ENCODE measurements at places on chromosomes 5 and 9. TPM values are rescaled to one million over a fixed set of nuclear protein-coding genes. Genes with fewer than 3 reads are reported as not detected.

Gene KCNT1
- total RNA-seq: not detected

GRCh38 chr9:27351438-27351837 lies 54.5 kb upstream of the EQTN start:
- no peak for DNase-seq

DNA sequence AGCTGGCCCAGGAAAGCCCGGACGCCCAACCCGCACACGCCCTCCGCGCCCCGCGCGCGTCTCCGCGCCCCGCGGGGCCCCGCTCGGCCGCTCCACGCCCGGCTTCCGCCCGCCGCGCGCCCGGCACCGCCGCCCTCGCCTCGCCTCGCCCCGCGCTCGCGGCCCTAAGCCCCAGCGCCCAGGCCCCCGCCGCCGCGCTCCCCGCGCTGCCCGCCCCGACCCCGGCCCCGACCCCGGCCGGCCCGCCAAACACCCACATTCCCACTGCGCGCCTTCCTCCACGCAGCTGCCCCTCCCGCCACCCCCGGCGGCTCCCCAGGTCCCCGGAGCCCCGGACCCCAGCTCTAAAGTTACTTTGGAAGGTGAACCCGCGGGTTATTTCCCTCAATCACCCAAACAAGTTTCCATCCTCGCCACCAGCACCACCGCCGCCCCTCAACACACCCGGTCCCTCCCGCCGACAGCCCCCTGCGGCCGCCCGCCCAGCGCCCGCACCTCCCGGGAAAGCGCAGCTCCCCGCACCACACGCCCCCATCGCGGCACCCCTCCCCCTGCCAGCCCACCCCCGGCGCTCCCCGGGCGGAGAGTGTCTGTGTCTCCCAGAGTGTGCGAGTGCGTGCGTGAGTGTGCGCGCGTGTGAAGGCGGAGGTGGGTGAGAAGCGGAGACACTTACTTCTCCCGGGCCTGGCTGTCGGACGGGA lies 439 bp downstream of the SSBP2 start:
- DNase-seq: peak; percentile 56

DNA sequence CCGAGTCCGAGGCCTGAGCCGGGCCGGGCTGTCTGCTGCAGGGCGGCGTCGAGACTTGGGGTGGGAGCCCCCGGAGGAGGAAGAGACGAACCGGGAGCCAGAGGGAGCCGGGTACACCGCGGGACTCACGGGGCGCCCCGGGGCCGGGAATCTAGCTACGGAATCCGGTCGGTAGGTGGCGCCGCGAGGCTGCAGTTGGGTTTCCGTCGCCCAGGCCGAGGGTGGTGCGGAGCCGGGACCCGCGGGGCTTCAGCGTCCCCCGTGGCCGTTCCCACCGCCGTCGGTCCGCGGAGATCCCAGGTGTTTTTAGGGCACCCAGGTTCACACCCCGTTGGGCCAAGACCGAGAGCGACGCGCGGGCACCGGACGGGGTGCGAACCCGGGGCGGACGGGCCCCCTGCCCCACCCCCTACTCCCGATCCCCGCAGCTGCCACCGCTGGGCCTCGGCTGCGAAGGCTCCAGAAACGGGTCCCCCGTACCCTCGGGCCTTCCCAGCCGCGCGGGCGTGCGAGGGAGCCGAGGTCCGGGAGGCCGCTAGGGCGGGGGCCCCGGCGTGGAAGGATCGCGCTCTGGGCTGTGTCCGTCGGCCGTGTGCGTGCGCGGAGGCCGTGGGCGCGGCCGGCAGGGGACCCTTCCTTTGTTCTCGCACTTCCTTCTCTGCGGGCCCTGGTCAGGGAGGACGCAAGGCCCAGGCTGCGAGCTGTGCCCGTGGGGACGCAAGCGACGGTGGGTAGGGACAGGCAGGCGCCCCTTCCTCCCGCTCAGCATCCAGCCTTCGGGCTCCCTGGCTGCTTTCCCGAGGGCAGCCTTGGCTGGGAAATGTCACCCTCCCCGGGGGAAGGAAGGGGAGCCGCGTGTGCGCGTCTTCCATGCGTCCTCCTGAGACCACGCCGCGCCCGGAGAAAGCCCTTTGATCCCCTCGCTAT lies 146.6 kb downstream of the GAPVD1 start:
- peak; percentile 90 for DNase-seq

DNA sequence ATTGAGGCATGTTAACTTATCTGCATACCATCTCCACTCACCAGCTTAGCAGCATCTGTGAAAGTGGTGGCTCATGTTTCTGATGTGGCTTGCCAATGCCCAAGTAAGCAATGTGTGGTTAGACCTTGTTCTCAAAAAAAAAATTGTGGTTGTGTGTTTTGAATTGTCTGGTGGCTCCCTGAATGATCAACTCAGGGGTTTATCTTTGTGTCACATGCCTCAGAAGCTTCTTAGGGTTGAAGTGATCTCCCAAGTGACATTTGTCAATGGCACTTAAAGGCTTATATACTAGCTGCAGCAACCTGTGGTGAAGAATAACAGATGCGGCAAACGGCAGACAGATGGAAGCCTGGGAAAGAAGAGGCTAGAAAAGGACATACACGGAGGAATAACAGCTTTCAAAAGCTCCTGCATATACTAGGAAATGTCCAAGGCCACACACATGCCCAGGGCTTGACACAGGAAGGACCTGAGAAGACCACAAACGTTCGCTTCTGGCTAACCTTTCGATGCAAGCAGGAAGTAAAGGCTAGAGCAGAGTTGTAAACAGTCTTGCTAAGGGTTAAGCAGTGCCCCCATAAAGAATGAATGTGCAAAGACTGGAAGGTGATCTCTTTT lies 42.2 kb upstream of the FSD1L start:
- peak; percentile 25 for DNase-seq

Gene TNFSF8
- total RNA-seq: not detected

DNA sequence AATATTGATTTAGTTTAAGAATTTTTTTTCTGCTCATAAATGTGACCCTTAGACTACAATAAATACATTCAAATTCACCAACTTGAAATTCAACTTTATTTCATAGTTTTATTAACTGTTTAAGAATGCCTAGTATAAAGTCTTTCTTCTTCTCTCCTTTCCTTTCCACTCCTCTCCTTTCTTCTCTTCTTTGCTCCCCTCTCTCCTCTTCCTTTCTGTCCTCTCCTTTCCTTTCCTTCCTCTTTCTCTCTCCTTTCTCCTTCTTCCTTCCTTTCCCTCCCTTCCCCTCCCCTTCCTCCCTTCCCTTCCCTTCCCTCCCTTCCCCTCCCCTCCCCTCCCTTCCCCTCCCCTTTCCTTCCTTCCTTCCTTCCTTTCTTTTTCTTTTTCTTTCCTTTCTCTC lies 150.6 kb downstream of the FER start:
- DNase-seq: no peak

DNA sequence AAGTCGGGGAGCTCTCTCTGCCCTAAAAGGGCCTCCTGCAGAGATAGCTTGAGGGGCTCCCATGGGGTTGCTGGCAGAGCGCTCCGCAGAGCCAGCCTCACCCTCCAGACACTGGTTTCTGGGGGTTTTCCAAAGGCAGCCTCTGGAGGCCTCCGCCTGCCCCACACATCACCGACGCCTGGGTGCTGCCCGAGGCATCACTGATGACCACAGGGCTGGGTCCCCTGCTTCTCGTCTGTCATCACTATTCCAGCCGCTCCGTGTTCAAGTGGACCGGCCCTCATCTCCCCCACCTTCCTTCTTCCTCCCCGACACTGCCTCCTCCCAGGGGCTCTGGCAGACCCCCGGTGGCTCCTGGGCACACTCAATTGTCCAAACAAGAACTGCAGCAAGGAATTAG lies 64.1 kb upstream of the IRX4 start:
- DNase-seq: no peak

- DNase-seq: no peak
These were observed 165.2 kb upstream of the NFIB start for GRCh38 chr9:14479163-14479560.

- DNase-seq: no peak
These were observed 184.0 kb upstream of the GDNF start for GRCh38 chr5:38023799-38024198.

GRCh38 chr5:140075371-140075770 lies 32.3 kb upstream of the NRG2 start:
- DNase-seq: no peak

Gene DMRT2
- total RNA-seq: not detected

GRCh38 chr5:3818624-3819023 lies 223.0 kb downstream of the IRX1 start:
- DNase-seq: no peak

Gene HBEGF
- 2.4 TPM for total RNA-seq

Gene ARHGAP26
- total RNA-seq: 7.0 TPM

GRCh38 chr5:73903169-73903568 lies 277.2 kb downstream of the ARHGEF28 start:
- no peak for DNase-seq

DNA sequence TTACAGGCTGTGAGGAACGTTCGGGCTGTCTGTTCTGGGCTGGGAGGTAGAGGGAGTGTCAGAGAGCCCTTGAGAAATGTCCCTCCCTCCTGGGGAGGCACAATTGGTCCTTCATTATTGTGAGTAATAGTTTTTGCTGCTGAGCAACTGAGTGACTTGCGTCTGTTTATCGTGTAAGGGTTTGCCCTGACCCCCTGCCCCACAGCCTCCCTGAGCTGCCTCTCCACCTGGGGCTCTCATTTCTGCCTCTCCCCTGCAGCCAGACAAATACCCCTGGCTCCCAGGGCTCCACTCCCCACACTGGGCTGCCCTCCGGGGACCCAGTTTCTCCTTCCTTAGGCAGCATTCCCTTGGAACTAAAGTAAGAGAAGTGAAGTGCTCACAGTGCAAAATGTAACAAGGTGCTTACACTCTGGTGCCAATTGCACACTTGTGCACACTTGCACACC lies 174.9 kb upstream of the MVB12B start:
- no peak for DNase-seq

- DNase-seq: no peak
These were observed 1.4 kb downstream of the CMYA5 start for GRCh38 chr5:79691007-79691406.

Gene PROB1
- 0.67 TPM for total RNA-seq

GRCh38 chr9:87711857-87712800 lies 13.8 kb upstream of the CTSL start:
- no peak for DNase-seq

DNA sequence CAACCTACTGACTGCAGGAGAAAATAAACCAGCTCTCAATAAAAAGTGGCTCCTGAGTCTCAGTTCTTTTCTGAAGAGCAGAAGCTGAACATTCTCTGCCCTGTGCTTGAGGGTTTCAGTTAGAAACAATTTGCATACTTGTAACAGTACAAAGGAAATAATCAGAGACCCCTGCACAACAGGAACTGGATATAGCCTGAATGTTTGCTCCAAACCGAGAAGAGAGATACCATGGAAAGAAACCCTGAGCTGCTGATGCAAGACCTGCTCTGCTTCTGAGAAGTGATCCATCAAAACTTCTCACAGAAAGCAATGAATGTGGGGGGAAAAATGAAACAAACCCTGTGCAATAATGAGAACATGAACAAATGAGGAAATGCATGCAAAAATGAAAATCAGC lies 592.9 kb downstream of the SEMA5A start:
- DNase-seq: no peak

- DNase-seq: no peak
These were observed 72.2 kb downstream of the PTPDC1 start for GRCh38 chr9:94156348-94157049.

GRCh38 chr5:355958-356357 lies 34.4 kb downstream of the AHRR start:
- no peak for DNase-seq

DNA sequence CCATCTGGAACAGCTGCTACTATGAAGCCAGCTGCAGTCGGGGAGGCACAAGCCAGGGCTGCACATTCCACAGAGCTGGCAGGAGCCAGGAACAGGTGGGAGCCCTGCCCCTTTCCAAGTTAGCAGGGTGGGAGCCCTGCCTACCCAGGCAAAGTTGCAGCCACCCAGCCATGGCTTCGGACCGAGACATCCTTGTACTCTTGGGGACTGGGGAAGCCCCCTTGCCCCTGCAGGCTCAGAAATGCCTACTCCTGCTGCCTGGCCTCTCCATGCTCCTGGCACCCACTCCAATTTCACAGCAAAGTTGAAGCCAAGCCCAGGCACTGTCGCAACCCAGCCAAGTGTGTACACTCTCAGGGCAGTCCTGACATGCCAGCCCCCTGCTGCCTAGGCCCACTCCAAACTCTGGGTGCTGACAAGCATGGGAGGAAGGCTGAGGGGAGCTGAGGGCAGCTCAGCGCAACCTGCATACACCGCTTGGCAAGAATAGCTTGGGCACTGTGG lies 165.1 kb downstream of the RNF180 start:
- no peak for DNase-seq

DNA sequence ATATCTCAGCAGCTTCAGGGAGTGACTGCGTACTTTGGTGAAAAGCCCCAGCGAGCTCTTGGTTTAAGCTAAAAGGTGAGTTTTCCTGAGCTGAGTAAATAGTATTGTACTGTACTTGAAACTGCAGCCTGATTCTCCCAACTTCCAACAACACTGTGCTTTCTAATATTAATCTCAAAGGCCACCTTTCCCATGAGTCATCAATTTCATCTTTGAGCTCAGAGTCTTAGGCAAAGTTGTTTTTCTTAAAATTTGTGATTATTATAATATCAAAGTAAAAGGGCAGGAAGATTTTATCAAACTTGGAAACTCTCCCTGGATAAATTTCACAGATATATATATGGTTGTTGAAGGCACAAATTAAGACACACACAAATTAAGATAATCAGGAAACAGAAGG lies 51.0 kb downstream of the TRPC7 start:
- no peak for DNase-seq

DNA sequence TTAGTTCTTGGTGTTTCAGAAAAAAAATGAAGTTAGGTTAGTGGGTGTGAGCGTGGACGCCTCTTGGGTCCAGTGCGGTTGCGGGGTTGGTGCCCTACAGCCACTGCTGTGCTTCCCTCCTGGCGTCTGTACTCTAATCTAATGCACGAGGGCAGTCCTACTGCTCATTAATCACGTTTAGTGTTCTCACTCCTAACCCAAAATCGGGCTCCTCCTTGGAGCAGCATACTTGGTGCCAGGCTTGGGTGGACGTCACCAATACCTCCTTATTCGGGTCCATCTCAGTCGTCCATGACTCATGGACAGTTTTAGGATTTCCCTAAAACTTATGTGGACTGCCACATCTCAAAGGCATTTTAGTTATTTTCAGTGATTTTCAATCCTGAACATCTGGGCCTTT lies 41.6 kb downstream of the TRIO start:
- no peak for DNase-seq

DNA sequence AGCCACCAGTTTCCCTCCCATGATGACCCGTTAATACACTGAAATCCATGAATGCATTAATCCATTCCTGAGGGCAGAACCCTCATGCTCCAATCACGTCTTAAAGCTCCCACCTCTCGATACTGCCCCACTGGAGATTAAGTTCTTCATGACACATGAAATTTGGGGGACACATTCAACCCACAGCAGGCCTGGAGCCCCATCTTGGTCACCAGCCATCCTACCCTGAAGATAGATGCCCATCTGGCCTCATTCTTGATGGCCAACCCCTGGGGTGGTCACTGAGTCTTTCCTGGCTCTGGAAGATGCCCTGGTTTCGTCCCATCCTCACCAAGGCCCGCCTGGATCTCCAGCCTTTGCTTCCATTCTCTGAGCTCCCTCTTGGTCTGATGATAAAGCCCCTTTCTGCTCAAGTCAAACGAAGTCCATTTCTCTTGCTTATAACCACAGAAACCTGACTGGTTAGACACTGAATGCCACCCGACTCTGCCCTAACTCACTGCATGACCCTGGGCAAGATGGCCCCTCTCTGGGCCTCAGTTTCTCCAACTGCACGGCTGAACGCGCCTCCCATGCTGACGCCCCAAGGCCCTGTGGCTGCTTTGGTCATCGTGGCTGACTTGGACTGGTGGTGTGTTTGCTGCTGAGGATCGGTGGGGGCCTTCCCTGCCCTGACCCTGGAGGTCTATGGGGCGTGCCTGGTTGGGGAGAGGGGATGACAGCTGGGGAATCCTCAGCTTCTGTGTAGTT lies 138.4 kb upstream of the IER5L start:
- no peak for DNase-seq

- DNase-seq: no peak
These were observed 78.0 kb upstream of the TNC start for GRCh38 chr9:115195912-115196311.

Data from neural progenitor cell (in vitro differentiated cells).